ENCODE measurements at places on chromosomes 7 and 10. TPM values are rescaled to one million over a fixed set of nuclear protein-coding genes. Genes with fewer than 3 reads are reported as not detected.

The DNTT gene
- not detected for polyA plus RNA-seq

The GCK gene
- 0.25 TPM for polyA plus RNA-seq

The ASIC3 gene
- 3.2 TPM for polyA plus RNA-seq

The PIK3CG gene
- 3.5 TPM for polyA plus RNA-seq

The KCNMA1 gene
- polyA plus RNA-seq: 6.5 TPM

Data from lung (tissue), 17 donors.